Activated T-cell treated with anti-CD3 and anti-CD28 coated beads for 24 hours (primary cell): ENCODE measurements at places on chromosomes 7 and 10.

- DNase-seq = no peak
These were observed 44.8 kb downstream of the AKR1B1 start for GRCh38 chr7:134414109-134414508.

DNA sequence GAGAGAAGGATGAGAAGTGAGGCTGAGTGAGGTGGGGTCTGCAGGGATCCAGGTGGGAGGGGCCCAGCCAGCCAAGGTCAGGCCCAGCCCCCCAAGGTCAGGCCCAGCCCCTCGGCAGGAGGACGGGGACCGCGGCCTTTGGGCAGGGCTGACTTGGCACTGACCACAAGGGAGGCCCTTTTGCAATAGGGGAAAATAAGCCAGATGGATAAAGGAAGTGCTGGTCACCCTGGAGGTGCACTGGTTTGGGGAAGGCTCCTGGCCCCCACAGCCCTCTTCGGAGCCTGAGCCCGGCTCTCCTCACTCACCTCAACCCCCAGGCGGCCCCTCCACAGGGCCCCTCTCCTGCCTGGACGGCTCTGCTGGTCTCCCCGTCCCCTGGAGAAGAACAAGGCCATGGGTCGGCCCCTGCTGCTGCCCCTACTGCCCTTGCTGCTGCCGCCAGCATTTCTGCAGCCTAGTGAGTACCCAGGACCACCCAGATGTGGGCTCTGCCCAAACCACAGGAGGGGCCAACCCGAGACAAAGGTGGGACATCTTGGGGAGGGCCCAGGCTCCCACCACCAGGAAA lies at the start of gene PILRA:
TSS of gene PILRA (plus strand) at position 227 of the 571 bp plus-strand sequence. CDS start at position 397, 170 bp downstream.
- no peak for DNase-seq

DNA sequence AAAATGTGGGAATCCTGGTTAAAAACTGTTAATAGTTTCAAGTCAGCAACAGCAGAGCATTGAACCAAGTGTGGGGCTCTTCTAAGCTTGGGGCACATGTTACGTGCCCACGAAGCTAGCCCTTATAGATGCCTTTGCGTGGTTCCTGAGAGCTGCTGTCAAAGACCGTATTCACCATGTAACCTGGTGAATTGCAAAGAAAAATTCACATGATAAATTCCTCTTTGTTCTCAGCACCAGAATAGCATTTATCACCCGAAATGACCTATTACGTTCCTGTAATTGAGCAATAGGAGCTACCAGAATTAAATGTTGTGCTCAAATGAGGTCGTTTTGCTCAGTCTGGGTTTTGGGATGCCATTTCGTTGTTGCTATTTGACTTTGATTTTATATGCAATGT lies 202.6 kb upstream of the PRPS1L1 start:
- DNase-seq = no peak

- no peak for DNase-seq
These were observed 13.9 kb downstream of the CROT start for GRCh38 chr7:87359366-87359765.

GRCh38 chr7:97770850-97771249 lies 39.0 kb downstream of the TAC1 start:
- DNase-seq = no peak

- DNase-seq = no peak
These were observed 102.1 kb upstream of the KCND2 start for GRCh38 chr7:120170834-120171233.

GRCh38 chr10:73916761-73917470 lies 6.0 kb downstream of the PLAU start:
- DNase-seq = no peak

GRCh38 chr7:94332571-94332970 lies 62.1 kb upstream of the COL1A2 start:
- DNase-seq = no peak

- no peak for DNase-seq
These were observed 4.7 kb upstream of the IGF2BP3 start for GRCh38 chr7:23474829-23475575.

DNA sequence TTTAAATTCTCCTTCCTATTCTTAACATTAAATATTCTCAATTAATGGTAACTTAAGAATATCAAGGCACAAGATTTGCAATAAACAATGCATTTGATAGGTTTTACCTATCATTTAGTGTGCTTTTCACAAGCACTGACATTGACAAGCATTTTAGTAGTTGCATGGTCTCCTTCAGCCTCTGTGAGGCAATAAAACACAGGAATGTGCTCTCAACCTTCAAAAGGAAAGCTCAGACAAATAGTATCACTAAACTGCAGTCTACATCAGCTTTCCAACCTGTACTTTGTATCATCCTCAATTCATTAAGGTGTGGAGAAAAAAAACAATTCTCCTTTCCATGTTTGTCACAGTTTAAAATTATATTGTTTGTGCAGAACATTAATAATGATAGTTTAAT lies 51.1 kb upstream of the TSPAN13 start:
- no peak for DNase-seq

- DNase-seq = no peak
These were observed 52.0 kb downstream of the SPAM1 start for GRCh38 chr7:123977081-123977480.

GRCh38 chr7:6284461-6285360 lies 12.3 kb upstream of the CYTH3 start:
- DNase-seq = no peak

- no peak for DNase-seq
These were observed 5.9 kb downstream of the SEMA3E start for GRCh38 chr7:83643012-83643411.

DNA sequence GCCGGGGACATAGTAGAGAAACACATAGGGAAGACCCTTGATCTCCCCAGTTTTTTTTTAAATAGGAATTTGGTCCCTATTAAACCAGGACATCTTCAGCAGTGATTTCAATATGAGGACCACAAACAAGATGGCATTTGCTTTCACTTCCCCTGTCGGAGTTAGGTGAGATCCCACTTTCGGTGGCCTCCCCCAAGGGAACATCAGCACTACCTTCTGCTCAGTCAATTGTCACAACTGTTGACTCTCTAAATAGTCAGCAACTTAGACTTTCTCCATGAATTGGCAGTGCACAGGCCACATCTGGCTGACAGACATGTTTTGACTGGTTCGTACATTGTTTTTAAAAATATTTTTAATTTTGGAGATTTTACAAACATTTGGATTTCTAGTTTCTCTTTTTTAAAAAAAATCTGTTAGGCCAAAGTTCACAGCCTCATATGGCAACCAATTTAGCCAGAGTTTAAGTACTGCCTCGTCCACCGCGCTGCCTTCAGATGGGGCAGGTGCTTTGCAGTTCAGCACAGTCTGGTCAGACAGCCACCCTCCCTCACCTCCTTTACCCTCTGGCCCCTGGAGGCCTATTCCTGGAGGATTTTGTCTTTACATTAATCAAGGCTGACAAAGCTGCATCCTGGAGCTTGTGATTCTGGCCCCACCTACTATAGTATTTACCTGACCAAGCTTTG lies 139.2 kb upstream of the PRR15 start:
- no peak for DNase-seq

DNA sequence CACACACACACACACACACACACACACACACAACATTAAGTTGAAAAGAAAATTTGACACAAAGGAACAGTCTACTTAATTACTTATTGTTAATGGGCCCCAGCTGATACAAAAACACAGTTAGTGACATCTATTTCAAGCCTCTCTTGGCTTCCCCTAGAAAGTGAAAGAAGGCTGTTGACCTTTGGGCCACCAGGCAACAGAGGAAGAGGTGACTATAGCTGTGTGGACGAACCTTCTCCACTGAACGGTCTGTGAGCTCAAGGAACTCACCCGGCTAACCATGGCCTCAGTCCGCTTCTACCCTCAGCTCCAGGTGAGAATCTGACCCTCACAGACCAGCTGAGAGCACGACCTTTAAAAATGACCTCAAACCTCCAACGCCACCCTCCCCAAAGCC lies 32.9 kb upstream of the CALN1 start:
- DNase-seq = no peak

DNA sequence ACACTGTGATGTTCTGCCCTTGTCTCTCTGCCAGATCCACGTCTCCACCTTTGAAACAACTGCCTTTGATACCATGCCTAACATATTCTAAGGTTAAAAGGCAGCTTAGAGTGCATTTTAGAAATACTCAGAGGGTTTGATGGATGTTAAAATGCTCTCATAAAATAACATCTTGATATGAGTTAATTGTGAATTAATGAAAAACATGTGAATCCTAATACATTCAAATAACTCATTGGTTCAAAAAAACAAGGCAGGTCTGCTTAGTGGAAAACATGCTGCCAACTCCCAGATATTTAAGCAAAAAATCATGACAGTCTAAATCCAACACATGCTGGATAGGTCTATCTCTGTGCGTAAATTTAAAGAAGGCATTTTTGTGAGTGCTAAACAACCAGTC lies 291.8 kb downstream of the AHR start:
- no peak for DNase-seq

GRCh38 chr10:79472951-79473350 lies 27.5 kb upstream of the ZCCHC24 start:
- DNase-seq = no peak

DNA sequence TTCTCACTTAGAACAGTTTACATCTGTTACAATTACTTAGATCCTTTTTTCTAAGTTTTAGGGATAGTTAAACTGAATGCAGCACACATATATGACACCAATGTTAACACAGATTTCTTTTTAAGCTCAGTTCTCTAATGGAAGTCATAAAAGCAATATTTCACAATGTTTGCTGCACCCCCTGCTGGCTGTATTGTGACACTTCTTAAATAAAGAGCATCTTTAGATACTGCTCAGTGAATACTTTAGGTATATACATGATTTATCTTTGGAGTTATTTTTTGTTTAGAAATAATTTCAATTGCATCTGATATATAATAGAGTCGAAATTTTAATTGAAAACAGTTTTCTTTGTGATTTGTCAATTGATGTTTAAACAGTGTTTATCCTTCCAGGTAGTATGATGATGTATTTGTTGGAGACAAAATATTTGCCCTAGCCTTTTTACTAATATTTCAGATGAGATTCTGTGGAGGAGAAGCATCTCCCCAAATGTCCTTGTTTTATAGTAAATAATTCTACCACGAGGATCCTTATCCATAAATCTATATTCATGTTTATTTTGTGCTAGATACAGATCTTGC lies 174.4 kb downstream of the ST7 start:
- DNase-seq = peak; percentile 23

DNA sequence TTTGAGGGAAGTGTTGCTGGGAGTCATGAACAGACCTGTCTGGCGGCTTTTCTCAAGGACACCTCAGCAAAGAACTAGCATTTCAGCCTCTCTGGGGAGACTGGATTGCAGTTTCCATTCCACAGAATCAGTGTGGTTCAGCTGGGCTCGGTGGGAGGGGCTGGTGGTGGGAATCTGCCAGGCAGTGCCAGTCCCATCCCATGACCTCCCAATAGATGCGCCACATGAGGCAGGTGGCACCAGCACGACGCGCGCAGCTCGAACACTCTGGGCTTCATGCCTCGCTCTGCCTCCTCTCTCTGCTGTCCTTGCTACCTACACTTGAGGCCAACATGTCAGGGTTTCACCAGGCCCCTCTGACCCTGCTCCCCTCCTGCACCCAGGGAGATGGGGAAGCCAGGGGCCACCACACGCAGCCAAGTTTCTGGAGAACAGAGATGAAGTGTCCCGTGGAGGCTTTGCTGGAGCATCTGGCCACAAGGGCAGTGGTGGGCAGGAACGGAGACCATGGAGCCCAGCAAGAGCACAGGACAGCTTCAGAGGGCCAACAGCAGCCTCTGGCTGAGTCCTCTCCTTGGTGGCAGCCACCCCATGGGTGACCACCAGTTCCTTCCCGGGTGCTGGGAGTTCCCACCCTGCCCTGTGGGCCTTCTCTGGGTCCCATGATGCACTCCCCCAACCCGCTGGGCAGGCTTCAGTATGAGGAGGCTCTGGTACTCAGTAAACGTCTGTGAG lies 2.3 kb downstream of the NACAD start:
- DNase-seq = no peak

DNA sequence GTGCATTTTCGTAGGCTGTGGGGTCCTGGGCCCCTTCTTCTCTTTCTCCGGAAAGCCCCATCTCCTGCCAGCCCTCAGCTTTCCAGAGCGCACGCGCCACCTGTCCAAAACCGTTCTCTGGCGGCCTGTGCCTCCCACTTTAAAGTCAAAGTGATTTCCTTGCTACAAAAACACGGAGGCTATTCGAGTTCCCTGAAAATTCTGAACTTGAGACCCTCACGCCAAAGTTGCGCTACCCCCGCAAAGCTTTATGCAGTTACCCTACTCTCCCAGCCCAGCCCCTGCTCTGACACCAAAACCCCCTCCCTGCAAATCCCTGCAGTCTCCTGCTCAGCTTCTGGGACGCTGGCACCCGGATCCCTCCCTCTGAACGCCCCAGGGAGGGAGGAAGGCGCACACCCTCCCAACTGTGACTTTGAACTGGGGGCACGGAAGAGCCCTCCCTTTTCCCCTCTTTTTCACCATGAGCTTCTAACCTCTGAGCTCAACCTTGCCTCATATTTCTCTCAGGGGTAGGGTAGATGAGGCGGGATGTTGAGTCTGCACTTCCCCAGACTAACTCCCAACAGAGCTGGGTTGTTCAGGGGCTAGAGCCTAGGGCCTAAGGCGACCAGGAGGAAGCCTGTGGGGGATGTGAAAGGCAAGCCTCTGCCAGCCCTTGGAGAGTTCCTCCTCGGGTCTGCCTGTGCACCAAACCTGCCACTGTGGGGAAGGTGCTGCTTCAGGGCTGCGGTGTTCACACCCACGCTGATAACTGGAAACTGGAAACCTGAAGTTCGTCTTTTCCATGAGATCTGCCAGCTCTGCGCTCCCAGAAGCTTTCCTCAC lies 2.7 kb upstream of the PAX4 start:
- no peak for DNase-seq

DNA sequence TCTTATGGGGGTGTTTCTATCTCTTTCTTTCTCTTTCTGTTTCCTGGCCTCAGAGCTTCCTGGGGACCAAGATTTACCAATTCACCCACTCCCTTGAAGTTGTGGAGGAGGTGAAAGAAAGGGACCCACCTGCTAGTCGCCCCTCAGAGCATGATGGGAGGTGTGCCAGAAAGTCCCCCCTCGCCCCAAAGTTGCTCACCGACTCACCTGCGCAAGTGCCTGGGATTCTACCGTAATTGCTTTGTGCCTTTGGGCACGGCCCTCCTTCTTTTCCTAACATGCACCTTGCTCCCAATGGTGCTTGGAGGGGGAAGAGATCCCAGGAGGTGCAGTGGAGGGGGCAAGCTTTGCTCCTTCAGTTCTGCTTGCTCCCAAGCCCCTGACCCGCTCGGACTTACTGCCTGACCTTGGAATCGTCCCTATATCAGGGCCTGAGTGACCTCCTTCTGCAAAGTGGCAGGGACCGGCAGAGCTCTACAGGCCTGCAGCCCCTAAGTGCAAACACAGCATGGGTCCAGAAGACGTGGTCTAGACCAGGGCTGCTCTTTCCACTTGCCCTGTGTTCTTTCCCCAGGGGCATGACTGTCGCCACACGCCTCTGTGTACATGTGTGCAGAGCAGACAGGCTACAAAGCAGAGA lies 12.2 kb downstream of the AQP1 start:
- no peak for DNase-seq

DNA sequence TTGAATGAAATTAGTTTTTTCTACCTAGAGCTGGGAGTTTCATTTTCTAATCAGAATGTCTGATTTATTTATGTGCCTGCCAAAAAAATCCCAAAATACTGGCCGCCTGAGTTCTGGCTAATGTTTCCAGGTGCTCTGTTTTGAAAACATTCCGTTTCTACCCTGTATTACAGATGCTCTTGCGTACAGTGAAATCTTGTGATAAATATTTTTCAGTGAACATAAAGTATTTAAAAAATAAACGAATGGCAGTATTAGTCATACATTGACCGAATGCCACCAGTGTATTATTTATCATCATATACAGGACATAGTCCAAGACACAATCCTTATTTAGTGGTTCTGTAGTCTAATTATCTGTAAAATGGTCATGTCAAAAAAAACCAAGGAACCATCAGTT lies 102.8 kb downstream of the KAT6B start:
- DNase-seq = no peak
